ENCODE measurements at places on chromosomes 7 and 10.

DNA sequence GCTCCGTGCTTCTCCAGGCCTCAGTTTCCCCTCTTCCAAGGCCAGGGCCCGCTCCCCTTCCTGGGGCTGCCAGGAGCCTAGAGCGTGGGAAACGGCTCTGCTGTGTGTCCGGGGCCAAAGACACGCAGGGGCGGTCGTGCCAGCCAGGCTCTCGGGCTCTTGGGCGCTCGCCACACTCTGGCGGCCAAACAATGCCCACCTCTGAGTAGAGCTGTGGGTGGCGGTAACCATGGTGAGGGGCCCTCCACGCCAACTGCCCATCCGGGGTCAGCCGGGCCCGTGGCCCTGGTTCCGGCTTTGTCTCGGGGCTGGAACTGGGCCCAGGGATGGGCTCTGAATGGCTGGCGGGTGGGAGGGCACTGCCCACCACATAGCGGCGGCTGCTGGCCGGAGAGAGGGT, 16.0 kb downstream of the GRIFIN start:
- no peak for DNase-seq

DNA sequence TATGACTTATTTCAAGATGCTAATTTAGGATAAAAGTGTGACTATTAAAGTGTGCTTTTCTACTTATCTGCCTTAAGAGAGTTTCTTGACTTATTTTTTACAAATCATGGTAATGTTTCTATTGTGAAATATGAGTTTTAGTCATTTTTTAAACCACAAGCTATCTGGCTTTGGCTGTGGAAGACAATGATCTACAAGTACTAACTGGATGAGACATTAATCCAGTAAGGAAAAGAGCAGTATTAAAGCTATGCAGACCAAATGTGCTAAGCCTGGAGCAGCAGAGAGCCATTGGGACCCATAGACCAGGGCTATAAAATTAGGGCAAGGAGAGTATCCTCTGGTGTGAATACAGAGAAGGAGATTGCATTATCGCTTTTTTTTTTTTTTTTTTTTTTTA, 92.4 kb downstream of the SEMA3A start:
- DNase-seq, result no peak

DNA sequence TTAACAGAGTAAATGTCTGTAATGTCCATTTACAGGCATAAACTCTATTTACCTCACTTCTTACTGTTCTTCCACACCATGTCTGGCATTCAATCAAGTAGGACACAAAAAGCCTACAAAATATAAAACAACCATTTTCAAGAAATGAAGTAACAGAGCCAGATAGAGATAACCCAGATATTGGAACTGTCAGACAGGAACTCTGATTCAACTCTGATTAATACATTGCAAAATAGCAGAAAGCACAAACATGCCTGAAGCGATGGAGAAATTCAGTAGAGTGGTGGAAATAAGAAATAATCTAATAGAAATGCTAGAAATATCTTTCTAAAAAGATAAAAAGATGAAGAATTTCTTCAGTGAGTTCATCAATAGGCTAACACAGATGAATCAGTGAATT, 964.4 kb downstream of the PCDH15 start:
- no peak for DNase-seq

DNA sequence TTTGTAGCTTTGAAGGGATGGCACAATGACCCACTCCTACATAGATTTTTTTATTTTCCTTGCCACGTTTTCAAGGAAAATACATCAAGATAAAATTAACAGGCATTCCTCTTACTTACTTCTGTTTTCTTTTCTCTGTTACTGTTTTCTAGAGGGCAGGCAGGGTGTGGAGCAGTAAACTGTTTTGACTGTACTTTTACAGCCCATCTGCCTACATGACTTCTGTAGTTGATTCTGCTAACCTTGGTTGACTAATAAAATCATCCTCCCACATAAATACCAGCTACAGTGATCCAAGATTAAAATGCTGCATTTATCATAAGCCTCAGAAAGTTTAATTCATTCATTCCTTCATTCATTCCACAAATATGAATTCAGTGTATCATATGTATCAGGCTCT, 158.5 kb downstream of the TRIL start:
- DNase-seq, result no peak

- DNase-seq, result no peak
Measured at GRCh38 chr10:130743751-130744271, 567.7 kb downstream of the TCERG1L start.

DNA sequence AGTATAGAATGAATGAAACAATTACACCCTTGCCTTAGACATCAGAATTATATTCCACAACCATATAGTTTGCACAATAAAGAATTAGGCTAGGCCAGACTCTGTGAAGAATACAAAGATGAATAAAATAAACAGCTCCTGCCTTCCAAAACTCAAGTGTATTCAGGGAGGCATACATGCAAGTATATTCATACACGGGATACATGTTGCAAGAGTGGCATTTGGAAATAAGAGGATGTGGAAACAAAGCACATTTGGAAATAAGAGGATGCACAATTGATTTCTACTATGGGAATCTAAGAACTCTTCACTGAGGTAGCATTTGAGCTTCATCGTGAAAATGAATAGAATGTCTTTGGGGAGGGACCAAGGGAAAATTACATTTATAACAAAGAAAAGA, 27.0 kb upstream of the TMEM26 start:
- no peak for DNase-seq

GRCh38 chr10:62514079-62514693, 140.0 kb downstream of the ZNF365 start:
- DNase-seq, result no peak

DNA sequence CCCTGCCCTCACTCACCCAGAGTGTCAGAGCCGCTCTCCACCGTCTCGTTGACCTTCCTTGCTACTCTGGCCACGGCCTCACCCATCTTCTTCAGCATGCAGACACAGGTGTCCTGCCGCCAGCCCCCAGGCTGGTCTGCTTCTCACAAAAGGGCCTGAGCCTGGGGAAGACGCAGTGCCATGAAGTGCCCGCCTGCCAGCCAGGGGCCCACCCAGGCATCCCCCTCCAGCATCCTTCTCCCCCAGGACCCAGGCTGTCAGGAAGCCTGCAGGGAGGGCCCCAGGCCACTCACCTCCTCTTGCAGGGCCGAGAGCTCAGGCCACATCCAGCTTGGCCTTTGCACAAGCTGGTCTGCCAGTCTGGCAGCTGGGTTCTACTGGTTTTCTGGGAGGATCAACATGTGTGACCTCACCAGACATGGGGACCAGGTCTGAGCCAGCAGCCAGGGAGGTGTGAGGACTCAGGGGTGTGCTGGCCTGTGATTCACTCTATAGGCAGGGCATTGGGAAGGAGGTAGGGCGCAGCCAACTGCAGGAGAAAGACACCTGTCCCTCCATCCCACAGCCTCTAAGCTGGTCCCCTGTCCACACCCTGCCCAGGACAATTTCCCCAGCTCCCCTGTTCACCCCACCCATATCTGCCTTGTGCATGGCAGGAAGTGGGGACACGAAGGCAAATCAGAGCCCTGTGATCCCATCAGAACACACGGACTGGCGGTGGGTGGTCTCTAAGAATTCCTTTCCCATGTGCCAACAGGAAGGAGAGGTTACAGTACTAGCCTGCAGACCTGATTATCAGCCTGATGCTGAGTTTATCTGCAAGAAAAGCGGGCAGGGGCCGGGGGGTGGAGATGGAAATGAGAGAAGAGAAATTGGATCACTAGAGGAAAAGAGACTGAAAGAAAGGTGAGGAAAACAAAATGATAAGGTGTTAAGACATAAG, 5.7 kb downstream of the LRRC20 start:
- no peak for DNase-seq

DNA sequence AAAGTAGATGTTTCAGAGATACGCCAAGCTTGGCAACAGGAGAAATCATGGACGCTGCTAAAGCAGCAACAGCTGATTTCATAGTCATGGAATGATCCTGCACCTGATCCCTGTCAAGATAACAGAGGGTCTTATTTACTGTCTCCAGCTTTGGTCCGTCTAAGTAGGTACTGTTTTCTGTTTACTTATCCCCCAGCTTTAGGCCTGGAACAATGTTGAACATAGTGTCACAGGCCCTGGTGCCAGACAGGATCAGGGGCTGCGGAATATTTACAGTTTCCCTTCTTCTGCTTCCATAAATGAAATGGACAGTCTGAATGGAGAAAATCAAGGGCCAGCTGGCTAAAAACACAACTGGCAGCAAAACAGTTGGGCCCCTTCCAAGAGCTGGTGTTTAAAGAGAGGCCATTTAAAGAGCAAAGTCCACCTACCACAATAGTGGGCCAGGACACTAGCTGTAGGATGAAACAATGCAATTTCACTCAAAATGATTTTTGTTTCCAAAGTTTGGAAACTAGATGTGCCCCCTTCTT, 2.9 kb downstream of the GPR37 start:
- DNase-seq, result no peak
